Caudate nucleus (tissue), 63 donors: ENCODE measurements at places on chromosomes 5 and 9.

DNA sequence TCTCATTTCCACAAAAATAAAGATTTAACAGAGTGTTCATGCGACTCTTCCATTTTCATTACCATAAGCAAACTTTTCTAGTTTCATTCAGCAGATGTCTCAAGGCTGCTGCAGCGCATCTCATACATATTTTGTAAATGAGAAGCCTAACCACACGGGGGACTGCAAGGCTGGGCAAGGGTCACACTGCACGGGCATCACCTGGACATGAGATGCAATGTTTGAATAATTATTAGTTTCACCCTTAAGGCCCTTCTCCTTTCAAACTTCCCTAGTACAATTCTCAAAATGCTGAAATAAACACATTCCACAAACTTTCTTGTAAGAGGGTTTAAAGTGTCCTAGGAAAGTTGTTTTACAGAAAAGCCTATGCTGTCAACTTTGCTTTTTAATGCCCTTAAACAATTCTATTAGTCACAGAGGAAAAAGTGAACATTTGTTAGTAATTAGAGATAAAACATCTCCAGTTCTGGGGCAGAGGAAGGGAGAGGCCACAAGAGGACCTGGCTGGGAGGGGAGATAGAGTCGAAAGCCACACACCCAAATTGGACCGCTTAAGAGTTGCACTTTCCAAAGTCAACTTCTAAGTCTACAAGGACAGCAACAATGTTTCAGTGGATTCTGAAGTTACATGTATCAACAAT lies 1.3 kb downstream of the DENND1A start:
- no peak for DNase-seq

DNA sequence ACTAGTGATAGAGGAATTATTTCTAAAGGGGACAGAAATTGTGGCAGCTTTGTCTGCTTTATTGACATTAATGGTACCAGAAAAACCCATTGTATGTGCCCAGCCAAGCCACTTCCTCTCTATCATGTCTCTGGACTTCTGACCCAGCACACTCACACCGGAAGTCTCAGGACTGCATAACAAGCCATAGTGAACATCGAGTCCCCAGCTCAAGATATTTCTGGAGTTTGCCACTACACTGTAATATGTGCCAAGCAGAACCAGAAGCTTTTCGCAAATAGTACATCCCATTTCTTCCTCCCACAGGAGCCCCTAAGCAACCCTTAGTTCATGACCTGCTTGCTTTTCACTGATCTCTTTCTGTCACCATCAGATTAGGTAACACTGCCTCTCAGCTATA lies 187.4 kb upstream of the GHR start:
- no peak for DNase-seq

DNA sequence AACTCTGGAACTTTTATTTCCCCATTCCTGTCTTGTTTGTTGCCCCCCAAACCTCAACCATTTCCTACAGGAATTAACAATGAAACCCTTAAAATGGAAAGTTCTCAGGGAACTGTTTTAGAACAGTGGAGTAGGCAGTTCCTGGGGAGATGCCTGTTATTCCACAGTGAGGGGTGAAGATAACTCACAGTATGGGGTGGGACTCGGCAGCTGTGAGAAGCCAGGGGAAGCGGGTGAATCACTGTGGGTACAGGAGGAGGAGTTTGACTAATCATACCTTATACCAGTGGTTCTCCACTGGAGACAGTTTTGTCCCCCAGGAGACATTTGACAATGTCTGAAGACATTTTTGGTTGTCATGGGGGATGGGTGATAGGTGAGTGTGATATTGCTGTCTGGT lies 36.9 kb upstream of the GLRA1 start:
- DNase-seq, result no peak

GRCh38 chr9:122251351-122251750 lies 13.3 kb downstream of the RBM18 start:
- DNase-seq, result no peak

- no peak for DNase-seq
Measured at GRCh38 chr9:5292141-5292540, 12.4 kb downstream of the RLN2 start.
